ENCODE measurements at places on chromosomes 7 and 10.

DNA sequence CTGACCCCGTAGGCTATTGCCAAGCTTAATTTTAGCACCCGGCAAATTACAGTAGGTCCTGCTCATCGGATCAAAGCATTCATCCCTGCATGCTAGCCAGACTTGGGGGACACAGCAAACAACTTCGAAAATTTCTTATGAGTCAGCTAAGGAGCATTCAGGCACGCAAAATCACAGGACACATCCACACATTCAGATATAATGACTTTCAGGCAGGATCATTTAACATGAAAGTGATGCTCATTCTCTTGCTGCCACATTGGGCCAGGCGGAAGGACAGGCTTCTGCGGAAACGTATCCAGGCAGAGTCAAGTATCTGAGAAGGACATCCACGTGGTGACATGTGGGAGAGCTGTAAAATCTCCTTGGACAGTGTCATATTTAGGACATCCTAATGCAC, 474.0 kb upstream of the NRP1 start:
- DNase-seq, result no peak

- no peak for DNase-seq
Measured at GRCh38 chr10:17005621-17006566, 123.7 kb downstream of the CUBN start.

- no peak for DNase-seq
Measured at GRCh38 chr7:20828947-20829346, 42.3 kb upstream of the SP8 start.

GRCh38 chr7:139118234-139118804, 8.8 kb upstream of the ZC3HAV1 start:
- peak; percentile 75 for DNase-seq

- DNase-seq, result no peak
Measured at GRCh38 chr10:110040767-110041478, 33.1 kb downstream of the ADD3 start.

- no peak for DNase-seq
Measured at GRCh38 chr10:19505320-19506312, 310.6 kb upstream of the PLXDC2 start.

GRCh38 chr7:25707768-25708620, 444.0 kb upstream of the NFE2L3 start:
- no peak for DNase-seq

GRCh38 chr10:20776384-20777118, 120.6 kb downstream of the NEBL start:
- no peak for DNase-seq

DNA sequence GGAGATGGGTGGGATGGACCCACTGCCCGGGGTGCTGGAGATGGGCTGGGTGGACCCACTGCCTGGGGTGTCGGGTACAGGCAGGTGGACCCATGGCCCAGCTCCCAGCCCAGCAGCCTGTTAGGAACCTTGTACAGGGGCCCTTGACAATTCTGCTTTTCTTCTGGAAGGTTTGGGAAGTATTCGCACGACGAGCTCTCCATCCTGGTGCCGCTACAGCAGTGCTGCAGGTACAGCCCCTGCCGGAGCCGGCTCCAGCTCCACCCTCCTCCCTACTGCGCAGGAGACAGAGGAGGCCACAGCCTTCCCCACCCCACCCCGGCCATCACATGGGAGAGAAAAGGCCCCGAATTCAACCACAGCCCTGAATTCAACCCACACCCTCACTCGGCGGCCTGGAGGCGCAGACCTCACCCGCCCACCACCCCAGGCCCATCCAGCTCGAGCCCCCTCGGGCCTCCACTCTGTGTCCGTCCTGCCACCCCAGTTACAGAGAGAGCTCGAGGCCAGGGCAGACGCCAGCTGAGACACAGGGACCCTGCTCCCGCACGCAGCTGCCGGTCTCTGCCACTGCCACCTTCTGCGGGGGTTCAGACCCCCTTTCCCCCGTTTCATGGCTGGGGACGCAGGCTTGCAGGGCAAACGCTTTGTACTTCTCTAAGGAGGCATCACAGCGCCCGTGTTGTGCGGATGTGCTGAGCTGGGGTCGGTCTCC, 31.3 kb upstream of the FOXL3 start:
- no peak for DNase-seq

DNA sequence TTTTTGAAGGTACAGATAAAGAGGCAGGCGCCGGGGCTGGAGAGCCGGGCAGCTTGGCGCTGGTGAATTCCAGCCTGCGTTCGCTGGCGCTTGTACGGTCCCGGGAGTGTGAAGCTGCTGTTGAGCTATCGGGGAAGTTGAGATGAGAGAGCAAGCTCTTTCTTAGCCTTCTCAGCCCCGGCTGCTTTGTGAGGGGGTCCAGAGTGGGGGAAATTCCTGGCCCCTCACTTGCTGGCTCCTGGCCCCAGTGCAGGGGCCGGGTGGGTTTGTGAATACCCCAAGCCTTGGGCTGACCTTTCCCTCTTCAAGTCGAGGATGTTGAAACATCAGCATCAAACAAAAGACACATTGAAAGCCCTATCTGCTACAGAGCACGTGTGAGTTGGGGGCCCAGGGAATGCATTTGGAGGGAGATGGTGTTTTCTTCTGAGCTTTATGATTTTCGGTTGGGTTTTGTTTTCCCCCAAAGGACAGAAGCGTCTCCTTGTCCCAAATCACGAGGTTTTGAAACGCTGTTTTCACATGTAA, 2.7 kb downstream of the ZMIZ1 start:
- no peak for DNase-seq

DNA sequence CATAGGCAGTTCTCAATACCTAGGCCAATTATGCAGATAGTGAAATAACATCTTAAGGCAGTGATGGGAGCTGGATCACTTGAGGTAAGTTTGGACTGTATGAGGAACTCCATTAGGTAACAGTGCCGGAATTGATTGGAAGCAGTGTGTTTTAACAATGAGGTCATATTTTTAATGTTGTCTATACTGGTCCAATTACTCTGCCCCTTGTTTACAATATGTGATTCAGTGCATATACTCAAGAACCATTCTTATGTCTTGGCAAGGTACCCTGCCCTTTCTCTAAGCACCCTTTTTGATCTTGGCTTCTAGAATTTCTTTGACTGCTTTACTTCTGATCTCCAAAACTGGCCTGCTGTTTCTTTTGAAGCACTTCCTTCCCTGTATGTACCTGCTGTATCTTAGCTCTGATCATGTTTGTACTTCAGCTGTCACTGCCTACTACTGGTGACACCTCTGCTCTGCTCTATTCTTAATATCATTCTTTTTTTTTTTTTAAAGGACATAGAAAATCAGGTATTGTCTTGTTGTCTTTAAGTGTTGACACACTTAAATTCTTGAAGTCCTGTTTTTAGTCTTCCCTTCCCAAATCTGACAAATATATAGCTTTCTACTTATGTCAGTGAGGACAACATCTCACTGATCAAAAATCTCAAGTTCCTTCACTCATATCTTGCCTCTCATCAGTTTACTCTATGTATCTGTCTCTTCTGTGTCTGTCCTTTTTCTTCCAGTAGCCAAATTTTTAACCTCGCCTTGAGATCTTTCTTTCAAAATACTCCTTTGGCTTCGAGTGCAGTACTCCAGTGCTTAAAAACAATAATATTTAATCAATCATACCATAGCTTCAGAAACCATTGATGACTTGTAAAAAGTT, 46.4 kb upstream of the RPA3 start:
- no peak for DNase-seq

DNA sequence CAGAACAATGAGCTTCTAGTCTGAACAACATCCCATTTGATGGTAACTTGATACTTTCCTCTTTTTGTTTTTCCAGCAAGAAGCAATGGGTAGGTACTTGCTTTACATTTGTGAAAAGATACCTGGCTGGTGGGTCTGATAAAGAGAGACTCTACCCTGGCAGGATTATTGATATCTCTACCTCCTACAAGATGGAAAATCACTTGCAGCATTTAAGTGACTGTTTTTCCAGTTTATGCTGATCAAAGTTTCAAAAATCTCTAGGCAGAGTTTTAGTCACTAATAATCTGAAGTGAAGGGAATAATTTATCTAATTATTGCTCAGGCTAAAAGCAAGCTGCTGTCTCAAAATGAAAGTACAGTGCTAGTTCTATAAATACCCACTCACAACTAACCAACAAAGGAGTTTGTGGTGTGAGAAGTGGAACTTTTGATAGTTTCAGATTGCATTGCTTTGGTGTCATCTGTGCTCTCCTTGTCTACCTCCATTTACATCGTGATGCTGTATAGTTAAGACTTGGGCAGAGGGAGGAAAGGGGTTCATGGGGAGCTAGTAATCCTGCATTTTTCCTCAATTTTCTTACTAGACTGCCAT, 86.0 kb upstream of the ANKRD1 start:
- DNase-seq, result no peak

- no peak for DNase-seq
Measured at GRCh38 chr7:51228386-51228958, 88.1 kb downstream of the COBL start.

- no peak for DNase-seq
Measured at GRCh38 chr10:17278607-17279240, 50.7 kb downstream of the VIM start.

GRCh38 chr10:103917302-103918052, 507 bp downstream of the STN1 start:
- no peak for DNase-seq

DNA sequence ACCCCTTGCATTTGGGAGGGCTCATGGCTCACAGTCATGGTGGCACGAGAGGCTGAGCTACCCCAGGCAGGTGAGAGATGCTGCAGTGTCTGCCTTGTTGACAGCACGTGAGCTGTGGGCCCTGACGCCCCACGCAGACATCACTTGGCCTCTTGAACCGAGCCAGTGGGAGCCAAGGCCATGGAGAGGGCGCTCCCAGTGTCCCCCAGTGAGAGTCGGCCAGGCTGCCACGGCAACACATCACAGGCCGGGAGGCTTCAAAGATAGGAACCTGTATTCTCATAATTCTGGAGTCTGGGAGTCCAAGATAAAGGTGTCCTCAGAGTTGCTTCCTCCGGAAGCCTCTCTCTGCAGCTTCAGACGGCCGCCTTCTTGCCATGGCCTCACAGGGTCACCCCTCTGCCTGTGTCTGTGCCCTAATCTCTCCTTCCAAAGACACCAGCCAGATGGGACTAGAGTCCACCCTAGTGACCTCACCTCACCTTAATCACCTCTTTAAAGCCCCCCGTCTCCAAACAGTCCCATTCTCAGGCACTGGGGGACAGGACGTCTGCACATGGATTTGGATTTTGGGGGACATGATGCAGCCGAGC, 119.6 kb downstream of the KLF6 start:
- DNase-seq, result no peak

DNA sequence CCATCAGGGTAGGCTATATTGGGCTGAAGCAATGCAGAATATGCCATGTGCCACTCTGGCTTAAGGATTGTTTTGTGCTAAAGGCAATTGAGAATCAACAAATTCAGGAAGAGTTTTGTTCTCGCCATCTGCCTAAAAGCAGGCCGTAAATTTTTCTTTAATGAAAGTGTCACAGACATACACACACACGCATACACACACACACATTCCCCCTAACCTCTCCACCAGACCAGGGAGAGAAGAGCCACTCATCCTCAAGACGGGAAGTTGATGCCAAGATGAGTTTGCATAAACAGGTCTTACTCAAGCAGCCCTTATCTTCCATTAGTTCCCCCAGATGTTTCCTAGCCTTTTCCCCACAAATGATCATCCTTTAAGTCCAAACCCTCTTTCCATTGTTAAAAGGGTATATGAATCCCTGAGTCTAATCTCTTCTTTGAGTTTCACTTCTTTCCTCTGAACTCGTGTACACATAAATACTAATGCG, 59.6 kb upstream of the TRIM24 start:
- no peak for DNase-seq

DNA sequence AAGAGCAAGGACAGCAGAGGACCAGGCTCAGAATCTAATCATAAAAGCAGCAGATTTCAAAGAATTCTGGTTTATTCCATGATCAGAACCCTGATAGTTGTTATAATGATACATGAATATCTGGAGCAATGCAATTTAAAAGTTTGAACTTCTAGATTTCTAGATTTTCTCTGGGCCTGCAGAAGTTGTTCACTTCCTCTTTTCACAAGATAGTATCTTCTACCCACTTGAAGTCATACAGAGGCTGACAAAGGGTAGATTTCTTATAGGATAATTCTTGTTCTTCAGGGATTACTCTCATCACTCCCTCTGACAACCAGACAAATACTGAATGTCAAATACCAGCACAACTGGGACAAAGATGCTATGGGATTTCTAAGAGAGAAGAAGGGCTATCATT, 320.0 kb upstream of the ETV1 start:
- DNase-seq, result no peak

DNA sequence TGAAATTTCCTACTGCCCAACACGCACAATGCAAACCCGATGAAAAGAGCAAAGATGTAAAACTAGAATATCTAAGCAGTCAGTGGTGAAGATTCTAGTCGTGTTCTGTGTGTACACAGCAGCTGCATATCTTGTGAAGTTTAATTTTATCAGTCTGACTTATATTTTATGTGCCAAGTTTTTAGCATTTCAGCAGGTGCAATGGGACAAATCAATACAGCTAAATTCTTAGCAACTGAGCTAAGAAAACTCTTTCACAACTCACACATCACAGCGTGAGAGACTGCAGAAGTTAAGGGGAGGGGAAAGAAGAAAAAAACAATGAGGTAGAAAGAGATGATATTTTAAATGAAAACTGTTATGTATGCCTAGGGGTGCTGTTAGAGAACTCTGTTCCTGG, 164.9 kb upstream of the NEBL start:
- DNase-seq, result no peak

DNA sequence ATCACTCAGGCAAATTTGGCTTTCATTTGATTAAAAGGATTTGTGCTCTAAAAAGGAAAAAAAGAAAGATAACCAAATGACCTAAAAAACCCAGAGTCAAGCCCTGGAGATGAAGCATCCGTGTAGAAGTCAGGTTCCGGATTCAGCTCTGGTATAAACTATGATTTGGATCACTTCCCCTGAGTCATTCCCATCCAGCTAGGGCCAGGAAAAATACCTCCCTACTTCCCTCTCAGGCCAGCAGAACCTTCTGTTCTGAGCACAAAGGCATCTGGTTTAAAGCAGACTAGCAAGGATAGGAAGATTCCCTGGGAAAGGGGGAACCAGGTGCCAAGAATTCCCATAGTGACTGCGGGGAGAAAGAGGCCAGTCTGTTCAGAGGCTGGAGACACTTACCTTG, 25.7 kb upstream of the NDST2 start:
- DNase-seq, result no peak

DNA sequence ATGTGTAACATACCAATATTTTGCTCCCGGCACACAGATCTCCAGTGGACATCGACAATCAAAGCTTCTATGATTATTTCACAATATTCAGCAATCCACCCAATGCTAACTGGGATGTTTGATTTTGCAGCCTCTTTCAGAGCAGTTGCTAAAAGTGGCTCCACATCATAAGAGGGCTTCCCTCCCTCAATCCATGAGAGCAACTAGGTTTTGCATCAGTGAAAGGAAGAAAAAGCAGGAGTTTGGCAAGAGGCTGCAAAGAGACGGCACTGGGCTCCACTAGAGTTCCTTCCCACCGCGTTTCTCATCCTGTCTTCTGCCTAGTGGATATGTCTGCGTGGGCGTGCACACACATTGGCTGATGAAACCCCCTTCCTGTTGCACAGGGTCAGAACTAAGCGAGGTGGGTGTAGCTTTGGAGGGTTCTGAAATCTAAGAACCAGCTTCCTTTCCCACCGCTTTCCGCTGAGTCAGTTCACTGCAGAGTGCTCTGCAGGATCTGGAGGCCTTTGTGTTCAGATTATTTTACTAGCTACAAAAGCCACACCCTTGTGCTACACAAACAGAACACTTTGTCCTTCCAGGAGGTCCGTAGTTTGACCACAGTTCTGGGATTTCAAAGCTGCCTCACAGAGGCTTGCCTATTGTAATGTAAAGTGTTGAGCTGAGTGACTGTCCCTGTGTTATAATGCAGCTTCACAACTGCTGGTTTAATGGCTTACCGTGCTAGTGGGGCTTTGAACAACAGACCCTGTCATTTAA, 28.1 kb downstream of the ARL4A start:
- DNase-seq, result peak; percentile 79

All from activated CD8-positive, alpha-beta memory T cell treated with anti-CD3 and anti-CD28 coated beads, Interleukin-2, amount 10 ng/mL, durations not matched to agents 7 days and 5 days (primary cell).